KBM-7 (cell line): ENCODE measurements at places on chromosomes 2 and 18.

- no peak for DNase-seq
Observed at GRCh38 chr2:102717308-102718018, 44.4 kb upstream of the TMEM182 start.

- DNase-seq = no peak
Observed at GRCh38 chr2:150097901-150098531, 389.5 kb downstream of the RND3 start.

- no peak for DNase-seq
Observed at GRCh38 chr18:77177009-77177408, 44.4 kb upstream of the MBP start.

GRCh38 chr18:8928847-8929780 is 173.4 kb upstream of the NDUFV2 start:
- DNase-seq = no peak

GRCh38 chr2:140506606-140507005 is 1624.2 kb downstream of the LRP1B start:
- no peak for DNase-seq
